PC-3 (cell line): ENCODE measurements at places on chromosomes 16 and 17.

DNA sequence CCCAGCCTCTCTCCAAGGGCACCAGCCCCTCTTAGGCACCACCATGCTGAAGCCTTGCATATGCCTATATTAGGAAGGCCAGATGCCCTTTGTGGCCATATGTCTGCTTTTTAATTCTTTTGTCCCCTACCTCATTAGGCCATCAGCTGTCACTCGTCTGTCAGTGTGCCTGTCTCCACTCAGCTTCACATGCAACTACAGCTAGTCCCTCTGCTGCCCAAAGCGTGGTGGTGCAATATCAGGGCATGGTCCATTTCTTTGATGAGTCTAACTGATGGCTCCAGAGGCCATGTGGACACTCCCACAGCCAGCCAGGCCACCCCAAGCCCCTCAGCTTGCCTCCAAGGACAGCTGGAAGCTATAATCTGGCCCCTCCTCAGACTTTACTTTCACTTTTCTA lies 36.3 kb downstream of the MYO18A start:
- peak; percentile 37 for DNase-seq

DNA sequence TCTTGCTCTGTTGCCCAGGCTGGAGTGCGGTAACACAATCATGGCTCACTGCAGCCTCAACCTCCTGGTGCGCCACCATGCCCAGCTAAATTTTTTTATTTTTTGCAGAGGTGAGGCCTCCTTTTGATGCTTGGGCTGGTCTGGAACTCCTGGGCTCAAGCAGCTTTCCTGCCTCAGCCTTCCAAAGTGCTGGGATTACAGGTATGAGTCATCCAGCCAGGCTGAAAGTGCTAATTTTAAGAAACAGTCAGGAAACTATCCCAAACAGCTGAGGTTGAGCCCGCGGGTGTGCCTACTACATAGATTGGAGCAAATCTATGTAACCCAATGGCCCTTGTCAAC lies 738 bp upstream of the XPO6 start:
- DNase-seq, result peak; percentile 11

- peak; percentile 92 for DNase-seq
These were observed at the start of gene PAQR4 for GRCh38 chr16:2968738-2969544. Gene PAQR4, plus strand, starts transcription at chr16:2969348. Its CDS starts 327 bp downstream, at chr16:2969675.

DNA sequence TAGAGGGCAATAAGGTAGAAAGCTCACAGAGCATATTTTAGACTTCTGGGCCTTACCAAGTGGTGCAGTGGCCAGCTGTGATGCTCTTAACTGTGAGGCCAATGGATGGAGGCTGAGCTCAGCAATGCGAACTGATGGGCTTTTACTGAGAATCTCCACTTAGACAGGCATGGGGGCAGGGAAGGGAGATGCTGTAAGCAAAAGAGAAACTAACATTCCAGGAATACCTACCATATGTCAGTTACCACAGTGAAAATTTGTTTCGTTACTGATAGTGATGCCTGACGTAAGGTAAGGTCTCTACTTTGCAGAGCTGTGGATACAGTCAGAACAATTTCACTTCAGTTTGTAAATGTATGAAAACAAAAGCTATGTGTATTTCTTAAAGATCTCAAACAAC lies 250.6 kb upstream of the ZFHX3 start:
- no peak for DNase-seq

- peak; percentile 80 for DNase-seq
These were observed 11.2 kb downstream of the EPN2 start for GRCh38 chr17:19248151-19248927.

GRCh38 chr17:66779237-66779606 lies 55.7 kb upstream of the CACNG5 start:
- DNase-seq, result no peak

DNA sequence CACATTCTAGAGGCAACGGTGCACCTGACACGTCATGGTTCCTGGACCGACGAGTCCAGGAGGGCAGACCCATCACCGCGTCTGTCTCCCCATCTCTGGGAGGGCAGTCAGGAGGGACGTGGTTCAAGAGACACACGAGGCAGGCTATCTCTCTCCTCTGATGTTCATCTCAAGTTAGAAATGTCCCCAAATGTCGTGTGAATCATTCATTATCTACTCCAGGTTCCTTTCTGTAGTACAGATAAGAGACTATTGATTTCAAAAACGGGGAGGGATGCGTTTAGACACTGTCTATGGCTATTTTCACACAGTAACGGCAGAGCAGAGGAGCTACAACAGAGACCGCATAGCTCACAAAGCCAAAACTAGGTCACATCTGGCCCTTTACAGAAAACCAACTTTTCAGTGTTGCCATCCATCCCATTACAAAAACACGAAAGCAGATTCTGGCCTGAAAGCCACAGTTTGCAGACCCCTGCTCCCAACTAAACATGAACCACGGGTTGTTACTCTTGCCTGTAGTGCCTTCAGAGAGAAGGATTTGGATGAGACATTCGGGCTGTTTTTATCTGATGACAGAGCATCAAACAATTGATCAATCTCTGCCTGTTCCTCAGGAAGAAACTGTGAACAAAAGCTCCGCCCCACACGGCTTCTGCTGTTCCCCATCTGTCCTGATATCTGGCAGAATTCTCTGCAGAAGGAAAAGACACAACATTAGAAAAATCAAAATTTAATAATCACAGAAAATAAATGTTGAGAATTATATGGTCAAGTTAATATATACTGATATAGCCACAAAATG lies 6.8 kb downstream of the MEAK7 start:
- no peak for DNase-seq

DNA sequence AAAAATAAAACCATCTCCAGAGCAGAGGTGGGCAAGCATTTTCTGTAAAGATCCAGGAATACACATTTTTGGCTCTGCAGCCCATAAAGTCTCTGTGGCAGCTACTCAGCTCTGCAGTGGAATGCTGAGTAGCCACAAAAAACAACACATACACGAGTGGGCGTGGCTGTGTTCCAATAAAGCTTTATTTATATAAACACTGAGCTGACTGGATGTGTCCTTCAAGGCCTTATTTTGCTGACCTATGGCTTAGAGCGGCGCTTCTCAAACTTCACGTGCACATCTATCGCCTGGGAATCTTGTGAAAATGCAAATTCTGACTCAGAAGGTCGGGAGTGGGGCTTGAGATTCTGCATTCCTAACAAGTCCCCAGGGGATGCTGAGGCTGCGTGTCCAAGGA lies 39.7 kb downstream of the XYLT1 start:
- no peak for DNase-seq

GRCh38 chr17:9166788-9167187 lies 145.5 kb downstream of the NTN1 start:
- no peak for DNase-seq

GRCh38 chr17:35142467-35142796 lies 329 bp upstream of the NLE1 start:
- no peak for DNase-seq

- DNase-seq, result no peak
These were observed 76.6 kb downstream of the PLCG2 start for GRCh38 chr16:81855552-81856153.

DNA sequence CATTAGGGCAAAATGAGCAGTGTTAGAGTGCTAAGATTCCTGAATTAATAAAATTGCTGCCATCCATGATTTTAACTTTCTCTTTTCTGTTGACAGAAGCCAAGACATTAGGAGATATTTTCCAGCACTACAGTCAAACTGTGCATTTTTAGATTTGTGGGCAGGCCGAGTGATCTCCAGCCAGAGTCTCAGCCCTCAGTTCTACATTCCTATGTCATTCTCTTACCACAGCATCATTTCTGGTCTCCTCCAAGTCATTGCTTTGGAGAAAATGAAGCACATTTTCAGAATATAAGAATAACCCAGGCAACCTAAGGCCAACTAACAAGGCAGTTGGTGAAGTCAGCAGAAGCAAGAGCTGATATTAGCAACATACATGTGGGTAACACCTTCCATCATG lies 74.6 kb upstream of the NUDT7 start:
- DNase-seq, result no peak

GRCh38 chr16:48347191-48347865 lies 37.9 kb downstream of the SIAH1 start:
- DNase-seq, result no peak

GRCh38 chr17:10743316-10744009 lies 13.6 kb upstream of the TMEM220 start:
- peak; percentile 34 for DNase-seq

DNA sequence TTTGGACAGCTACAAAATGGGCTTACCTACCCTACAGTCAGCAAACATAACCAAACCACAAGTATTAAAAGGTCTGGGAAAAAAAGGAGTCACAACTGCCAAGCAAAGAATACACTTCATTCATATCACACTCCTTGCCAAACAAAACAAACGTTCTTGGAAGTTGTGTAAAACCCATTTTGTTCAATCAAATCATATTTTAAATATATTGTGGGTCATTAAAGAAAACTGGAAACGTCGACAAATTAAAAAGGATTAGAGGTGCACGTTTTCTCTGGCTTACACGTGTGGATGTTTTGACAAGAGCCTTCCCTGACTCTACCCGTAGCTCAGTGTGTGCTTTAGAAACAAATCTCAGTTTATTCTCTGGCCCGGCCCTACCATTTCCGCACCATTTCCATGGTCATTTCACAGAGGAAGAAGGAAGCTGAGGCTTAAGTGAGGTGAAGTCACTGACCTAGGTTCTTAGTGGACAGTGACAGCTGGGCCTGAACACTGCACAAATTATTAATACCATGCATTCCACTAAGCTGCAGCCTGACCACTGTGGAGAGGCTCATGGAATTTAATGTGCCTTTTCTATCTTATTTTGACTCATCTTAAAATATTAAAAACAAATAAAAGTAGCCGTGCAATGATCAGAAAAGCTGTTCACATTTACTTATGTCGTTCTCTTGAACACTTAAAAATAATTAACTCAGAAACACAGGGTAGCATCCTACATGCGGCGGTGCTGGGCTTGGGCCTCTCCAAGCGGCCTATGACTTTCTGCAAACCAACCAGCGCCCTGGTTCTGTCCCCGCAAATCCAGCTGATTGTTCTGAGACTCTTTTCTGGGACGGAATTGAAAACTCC lies 968 bp downstream of the CEP112 start:
- peak; percentile 73 for DNase-seq

- no peak for DNase-seq
These were observed 10.3 kb upstream of the ZFHX3 start for GRCh38 chr16:73058221-73058615.

GRCh38 chr16:17324451-17324850 lies 146.3 kb downstream of the XYLT1 start:
- DNase-seq, result no peak

DNA sequence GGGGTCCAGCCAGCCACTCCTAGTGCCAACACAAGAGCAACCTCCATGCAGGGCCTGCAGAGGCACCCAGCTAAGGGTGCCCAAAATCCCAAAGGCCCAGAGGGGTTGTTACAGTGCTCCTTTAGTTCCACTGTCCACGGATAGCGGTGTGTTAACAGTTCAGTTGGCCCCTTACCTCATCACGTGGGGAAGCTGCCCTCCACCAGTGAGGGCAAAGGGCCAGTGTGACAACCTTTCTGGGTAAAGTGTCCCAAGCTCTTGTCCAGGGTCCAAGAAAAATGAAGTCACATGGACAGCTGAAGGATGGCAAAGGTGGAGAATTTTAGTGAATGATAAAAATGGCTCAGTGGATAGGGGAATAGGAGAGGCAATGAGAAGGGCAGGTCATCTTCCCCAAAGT lies 8.7 kb upstream of the MKS1 start:
- no peak for DNase-seq

- DNase-seq, result no peak
These were observed 22.0 kb downstream of the TMEM132E start for GRCh38 chr17:34601416-34601815.

DNA sequence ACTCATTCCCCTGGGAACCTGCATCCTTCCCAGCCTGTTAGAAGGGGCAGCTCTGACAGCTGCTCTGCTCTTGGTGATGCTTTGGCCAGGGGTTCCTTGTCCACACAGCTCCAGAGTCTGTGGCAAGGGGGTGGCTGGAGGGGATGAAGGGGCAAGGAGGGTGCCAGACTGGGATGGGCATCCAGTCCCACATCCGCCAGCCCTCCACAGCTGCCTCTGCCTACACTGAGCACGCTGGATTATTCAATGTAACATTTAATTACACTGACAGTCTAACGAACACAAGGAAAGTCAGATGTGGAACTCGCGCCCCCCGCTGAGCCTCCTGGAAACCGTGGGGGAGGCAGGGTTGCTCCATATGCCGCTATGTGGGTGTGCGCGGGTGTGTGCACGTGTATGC lies 101.1 kb downstream of the C16orf78 start:
- no peak for DNase-seq

GRCh38 chr17:18025241-18025944 lies 13.6 kb downstream of the ATPAF2 start:
- peak; percentile 68 for DNase-seq

DNA sequence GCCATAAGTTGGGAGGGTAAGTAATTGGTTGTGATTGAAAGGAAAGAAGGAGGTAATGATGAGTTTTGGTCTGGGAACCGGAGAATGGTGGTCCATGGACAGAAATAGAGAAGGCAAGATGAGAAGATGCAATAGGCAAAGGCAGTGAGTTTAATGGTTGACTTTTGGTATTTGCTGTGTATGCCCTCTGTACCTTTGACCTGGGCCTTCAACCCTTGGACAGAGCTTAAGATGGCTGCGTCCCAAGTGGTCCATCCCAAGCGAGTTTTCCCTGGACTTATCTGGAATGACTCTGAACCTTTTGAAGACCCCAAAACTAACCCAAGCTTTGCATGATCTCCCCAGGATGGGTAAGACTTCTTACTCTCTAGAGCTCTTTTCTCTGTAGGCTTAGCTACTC lies 664.5 kb downstream of the MAF start:
- no peak for DNase-seq

GRCh38 chr16:87635541-87636049 lies 33.3 kb downstream of the JPH3 start:
- DNase-seq, result peak; percentile 57

- DNase-seq, result peak; percentile 28
These were observed 2.2 kb downstream of the CARMIL2 start for GRCh38 chr16:67647111-67647651.

- DNase-seq, result peak; percentile 47
These were observed 20.7 kb upstream of the CMTM4 start for GRCh38 chr16:66717112-66717675.

DNA sequence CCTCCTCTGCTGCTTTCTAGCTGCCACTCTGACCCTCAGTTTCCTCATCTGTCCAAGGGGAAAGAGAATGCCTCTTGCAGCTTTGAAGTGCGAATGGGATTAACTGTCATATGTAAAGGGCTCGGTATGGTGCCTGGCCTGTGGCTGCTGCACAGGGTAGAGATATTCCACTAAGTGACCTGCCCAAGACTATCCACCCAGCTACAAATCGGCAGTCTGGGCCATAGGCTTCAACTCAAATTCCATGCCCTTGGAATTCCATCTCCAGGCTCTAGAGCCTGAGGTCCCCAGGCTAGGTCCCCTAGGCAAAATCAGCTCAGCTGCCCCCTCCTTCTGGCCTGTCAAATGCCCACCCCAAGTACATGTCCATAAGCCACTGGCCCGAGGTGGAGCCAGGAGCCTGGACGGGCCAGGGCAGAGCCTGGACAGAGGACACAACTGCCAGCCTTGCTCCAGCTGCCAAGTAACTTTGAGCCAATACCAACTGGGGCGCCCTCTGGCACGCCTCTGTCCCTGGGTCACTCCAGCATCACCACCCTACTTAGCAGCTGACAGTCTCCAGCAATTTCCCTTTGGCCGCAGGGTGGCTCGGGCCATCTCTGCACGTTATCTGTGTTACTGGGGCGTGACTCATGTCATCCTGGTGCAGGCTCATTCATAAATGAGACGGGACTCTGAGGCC lies 57.2 kb downstream of the SDK2 start:
- peak; percentile 47 for DNase-seq
